Omental fat pad (tissue), 4 donors: ENCODE measurements at places on chromosomes 3 and 15.

GRCh38 chr3:9075762-9076161, 112.5 kb upstream of the RAD18 start:
- no peak for DNase-seq

GRCh38 chr3:138082085-138082991, 33.1 kb downstream of the DZIP1L start:
- DNase-seq, result no peak

- no peak for DNase-seq
Measured at GRCh38 chr3:10178892-10179291, 14.2 kb downstream of the IRAK2 start.

DNA sequence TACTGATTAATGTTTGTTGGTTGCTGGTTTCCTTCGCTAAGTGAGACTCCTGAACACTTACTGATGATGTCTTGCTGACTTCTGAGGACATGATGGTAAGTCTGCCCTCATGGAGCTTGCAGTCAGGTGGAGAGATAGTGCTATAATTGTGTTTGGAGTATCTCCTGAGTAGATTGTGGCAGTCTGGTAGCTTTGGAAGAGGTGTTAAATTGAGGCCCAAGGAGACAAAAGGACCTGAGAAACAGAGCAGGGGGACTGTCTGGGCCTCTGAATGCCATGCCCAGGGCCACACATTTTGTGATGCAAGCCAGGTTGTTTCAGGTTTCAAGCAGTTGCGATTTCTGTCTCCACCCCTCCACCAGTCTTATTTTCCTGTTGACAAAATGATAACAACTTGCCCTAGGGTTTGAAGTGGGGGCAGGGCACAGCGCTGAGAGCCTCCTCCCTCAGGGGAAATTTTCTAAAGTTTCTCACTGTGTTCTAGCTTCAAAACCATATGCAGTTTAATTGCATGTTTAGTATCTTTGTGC, 16.7 kb downstream of the SMAD3 start:
- no peak for DNase-seq

- no peak for DNase-seq
Measured at GRCh38 chr3:54071601-54072000, 50.8 kb upstream of the CACNA2D3 start.

DNA sequence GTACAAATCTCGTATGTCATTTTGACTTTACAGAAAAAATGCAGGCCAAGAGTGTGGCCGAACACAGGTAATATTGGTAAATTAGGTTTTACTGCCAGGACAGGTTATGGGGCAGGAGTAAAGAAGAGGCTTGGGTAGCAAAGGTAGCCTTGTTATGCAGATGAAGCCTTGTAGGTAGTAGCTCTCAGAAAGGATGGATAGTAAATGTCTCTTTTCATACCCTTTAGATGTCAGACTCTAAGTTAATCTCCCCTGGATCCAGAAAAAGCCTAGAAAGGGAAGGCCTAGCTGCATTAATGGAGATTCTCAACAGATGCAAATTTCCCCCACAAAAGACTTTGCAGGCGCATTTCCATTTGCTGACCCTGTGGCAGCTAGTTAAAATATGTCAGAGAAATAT, 1445.1 kb upstream of the CADM2 start:
- DNase-seq, result no peak

- no peak for DNase-seq
Measured at GRCh38 chr3:114597012-114597411, 303.2 kb downstream of the TIGIT start.

- DNase-seq, result no peak
Measured at GRCh38 chr3:113847664-113848461, 9.3 kb downstream of the GRAMD1C start.

GRCh38 chr15:59236394-59236793, 29.8 kb downstream of the LDHAL6B start:
- DNase-seq, result no peak

GRCh38 chr3:28267984-28268849, 26.8 kb downstream of the CMC1 start:
- no peak for DNase-seq
